Hippocampal formation (tissue), 2 donors: ENCODE measurements at places on chromosomes 7 and 10.

DNA sequence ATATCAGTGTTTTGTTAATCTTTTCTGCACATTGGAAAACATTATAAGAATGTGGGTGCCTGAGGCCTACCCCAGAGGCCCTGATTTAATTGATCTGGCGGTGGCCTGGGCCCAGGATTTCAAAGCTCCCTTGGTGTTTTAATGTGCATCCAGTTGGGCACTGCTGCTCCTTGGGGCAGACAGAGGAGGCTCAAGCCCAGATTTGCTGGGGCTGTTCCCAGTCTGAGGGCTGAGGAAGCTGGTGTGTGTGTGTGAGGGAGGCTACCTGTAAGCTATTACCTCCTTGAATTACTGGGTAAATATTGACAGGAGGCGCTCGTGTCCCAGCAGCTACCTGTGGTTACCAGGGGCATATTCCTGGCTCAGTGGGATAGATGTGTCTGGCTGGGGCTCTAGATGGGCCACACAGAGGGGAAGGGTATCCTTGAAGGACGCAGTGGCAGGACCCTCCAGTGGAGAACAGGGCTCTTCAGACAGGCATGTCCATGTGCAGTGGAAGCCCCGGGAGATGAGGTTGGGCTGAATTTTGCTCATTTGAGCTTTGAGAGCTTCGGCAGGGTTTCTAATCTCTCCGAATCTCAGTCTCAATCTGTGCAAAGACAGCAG lies 975.4 kb upstream of the ZNF722 start:
- DNase-seq = no peak

DNA sequence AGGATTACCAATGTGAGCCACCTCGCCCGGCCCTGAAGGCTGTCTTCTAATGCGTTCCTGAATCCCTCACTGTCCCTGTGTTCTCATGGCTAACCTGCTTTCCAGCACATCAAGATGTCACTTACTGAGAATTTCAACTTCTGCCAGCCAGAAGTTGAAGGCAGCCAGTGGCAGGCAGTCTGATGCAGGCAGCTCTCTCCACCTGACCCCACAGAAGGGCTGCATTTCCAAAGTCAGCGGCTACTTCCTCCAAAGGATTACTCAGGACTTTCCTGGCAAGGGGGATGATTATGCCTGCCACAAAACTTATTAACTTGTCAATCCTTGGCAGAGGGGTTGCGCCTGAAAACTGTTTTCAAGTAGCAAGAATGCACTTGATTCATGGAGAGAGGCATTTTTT lies 1219.4 kb downstream of the TYW1 start:
- no peak for DNase-seq

GRCh38 chr7:138154661-138155060 lies 78.4 kb downstream of the AKR1D1 start:
- no peak for DNase-seq

DNA sequence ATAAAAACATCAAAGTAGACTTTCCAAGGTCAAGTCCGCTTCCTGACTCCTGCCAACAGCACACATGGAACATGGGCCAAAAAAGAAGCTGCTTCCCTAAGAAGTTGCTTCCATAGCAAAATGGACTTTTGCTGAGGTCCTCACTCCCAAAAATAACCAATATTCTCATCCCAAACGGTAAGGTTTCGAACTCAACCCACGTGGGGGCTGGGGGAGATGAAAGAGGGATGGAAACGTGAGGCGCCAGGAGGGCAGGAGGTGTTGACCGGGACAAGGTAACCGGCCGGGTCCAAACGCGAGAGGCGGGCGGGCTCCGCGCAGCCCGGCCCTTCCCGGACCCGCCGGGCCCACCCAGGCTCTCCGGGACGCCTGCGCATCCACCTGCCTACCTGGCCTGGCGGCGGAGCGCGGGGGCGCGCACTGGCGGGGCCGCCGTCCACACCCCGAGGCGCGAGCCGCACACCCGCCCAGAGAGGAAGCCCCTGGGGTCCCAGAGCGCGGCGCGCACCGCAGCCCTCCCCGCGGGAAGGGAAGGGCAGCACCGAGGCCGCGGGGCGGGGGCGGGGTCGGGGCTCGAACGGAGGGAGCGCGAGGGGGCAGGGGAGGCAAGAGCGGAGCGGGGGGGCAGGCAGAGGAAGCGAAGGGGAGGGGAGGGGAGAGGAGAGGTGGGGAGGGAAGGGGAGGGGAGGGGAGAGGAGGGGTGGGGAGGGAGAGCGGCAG lies 742 bp downstream of the LMBR1 start:
- peak; percentile 17 for DNase-seq

DNA sequence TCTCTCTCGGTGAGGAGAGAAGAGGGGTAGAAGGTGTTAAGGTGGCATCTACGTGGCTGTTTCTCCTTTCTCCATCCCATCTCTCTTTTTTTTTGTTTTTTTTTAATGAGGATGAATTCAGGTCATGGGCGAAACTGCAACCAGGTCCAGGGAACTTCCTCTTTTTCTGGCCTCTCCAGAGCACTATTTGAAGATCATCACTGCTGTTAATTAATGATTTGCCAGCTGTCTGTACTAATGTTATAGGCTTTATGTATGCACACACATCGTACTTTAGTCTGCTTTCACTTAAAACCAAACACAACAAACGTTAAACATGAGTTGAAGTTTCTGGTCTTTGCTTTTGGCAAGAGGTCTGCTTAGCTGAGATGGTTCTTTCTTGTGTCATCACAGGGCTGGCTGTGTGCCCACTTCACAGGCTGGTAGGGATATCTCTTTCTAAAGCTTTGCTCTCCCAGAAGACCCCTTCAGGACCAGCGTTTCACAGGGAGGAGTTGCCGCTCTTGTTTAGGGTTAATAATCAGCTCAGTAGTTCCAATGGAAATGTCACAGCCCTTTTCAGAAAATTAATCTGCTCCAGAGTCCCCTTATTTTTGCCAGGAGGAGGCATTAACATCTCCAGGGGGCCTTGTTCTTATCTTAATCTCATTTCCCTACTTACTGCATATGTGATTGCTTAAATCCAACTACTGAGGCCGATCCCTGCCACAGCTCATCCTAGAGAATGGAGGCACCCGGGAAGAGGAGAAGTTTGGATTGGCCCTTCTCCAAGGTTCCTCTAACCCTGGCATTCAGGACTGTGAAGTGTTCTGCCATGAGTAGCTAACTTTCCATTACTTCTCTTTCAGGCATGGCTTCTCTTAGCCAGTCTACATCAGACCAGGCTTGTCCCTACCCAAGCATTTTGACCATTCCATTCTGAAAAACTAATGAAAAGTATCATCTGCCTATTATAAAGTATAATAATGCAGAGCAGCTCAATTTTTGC lies 273.9 kb upstream of the NFE2L3 start:
- DNase-seq = no peak

DNA sequence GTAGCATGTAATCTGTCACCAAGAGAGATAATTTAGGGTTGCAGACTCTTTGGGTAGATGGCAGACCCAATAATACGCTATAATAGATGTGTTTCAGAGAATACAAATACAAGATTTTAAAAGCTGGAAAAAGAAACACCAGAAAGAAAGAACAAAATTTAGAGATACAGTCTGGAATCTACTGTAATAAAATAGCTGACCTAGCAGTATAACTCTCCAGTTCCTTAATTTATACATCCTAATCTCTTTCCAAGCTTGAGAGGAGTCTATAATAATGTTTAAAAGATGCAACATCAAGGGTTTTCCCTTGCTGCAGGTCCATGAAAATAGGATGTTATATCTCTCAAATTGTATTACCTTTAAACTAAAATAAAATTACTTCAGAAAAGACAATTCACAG lies 27.2 kb upstream of the GPR22 start:
- DNase-seq = no peak

DNA sequence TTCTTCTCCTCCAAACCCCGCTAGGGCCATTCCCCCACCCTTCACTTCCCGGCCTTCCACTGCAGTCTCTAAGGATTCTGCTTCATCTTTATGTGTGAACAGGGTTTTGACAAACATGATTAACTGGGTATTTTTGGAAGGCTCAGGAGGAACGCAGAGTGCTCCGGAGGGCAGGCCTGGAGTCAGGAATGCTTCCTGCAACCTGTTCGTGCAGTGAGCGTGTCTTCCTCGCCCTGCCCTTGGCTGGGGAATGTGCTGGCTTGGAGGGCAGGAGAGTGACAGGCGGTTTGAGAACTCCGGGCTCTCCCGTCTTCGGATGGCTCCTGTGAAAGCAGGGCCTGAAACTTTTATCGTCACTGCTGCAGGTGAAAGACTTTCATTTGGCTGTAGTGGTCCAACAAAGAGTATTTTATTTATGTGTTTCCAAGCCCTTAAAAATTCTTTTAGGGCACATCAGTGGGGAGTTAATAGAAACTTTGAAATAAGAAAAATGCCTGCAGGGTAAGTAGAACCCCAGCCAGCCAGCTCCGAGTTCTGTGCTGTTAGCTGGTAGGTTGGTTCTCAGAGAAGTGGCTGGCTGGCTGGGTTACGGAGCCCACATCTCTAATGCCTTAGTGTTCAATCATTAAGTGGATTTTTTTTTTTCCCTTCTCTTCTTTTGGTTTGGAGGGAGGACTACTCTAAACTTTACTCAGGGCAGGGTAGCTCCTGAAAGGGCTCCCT lies 51.0 kb downstream of the TCF7L2 start:
- DNase-seq = no peak

DNA sequence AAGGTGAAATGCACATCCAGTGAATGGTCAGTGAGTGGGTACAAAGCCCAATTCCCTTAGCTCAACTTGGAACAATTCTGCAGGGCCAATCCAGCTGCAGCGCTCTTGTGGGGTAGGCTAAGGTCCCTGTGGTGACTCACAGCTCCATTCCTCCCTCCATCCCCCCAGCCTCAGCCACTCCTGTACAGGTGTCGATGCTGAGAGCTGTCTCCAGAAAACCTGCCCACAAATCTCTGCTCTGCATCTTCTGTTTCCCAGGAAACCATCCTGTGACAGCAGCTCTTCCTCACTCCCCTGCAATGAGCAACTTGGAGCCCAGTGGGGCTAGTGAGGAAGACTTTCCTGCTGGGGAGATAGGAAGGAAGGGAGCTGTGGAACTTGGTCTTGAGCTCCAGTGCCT lies 244.7 kb upstream of the GPR26 start:
- DNase-seq = no peak

DNA sequence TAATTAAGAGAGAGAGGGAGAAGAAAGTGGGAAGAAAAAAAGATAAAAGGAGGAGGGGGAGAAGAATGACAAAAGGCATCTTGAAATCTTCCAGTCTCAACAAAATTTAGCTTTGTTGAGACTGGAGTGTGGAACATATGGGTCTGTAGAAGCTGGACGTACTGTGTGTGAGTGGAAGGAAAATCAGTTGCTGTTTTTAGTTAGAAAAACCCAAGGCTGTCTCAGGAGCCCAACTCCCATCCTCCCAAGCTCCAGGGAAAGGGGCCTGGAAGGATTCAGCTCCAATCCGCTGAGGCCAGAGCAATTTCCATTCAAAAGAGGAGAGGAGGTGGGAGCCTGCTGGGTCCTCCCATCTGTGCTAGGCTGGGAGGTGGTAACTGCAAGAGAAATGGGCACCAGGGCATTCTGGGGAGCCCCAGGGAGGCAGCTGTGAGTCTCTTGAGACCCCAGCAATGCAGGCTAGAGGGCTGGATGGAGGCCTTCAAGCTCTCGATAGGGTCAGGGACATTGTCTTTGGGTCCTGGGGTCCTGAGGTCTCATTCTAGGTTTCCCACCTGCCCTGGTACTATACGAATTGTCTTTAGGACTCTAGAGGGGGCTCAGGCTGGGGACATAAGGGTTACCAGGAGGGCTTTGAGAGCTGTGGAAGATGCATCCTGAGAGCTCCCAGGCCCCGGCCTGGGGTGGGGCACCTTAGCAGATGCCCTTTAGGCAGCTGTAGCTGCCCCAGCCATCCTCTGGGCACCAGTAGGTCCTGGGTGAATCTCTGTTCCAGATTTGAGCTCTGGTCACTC lies 21.4 kb downstream of the ADCYAP1R1 start:
- no peak for DNase-seq

GRCh38 chr10:49634069-49634660 lies 20.3 kb downstream of the CHAT start:
- no peak for DNase-seq

- DNase-seq = no peak
Observed at GRCh38 chr10:29635711-29636144, 957 bp upstream of the SVIL start.

- no peak for DNase-seq
Observed at GRCh38 chr7:96314402-96315124, 7.3 kb downstream of the SLC25A13 start.

DNA sequence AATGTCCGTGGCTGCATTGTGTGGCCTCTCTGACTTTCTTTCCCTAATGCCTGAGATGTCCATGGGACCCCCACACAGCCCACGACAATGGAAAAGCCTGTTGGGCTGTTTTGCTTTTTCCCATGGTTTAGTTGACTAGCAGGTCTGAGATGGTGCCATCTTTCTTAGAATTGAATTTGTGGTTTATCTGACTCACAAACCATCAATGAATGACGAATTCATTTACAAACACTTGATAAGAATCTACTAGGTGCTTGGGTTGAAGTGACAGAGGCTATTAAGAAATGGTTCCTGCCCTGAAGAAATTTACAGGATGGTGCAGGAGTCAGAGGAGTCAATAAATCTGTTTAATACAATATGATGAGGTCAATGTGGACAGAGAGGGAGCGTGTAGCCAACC lies 75.4 kb downstream of the OTUD1 start:
- no peak for DNase-seq

DNA sequence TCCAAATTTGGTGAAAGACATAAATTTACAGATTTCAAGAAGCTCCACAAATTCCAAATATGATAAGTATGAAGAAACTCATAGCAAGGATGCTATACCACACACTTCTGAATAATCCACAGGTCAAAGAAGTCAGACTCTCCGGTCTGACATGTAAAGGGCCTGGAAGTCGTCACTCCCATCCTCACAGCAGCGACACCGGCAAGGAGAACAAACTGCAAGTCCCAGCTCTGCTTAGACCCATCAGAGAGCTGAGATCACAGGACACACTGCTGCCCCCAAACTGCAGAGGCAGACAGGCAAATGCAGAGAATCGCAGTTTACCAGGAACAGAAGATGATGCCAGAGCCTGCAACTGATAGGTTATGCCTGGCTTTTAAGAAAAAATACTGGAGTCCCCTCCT lies 62.0 kb downstream of the AMZ1 start:
- no peak for DNase-seq

DNA sequence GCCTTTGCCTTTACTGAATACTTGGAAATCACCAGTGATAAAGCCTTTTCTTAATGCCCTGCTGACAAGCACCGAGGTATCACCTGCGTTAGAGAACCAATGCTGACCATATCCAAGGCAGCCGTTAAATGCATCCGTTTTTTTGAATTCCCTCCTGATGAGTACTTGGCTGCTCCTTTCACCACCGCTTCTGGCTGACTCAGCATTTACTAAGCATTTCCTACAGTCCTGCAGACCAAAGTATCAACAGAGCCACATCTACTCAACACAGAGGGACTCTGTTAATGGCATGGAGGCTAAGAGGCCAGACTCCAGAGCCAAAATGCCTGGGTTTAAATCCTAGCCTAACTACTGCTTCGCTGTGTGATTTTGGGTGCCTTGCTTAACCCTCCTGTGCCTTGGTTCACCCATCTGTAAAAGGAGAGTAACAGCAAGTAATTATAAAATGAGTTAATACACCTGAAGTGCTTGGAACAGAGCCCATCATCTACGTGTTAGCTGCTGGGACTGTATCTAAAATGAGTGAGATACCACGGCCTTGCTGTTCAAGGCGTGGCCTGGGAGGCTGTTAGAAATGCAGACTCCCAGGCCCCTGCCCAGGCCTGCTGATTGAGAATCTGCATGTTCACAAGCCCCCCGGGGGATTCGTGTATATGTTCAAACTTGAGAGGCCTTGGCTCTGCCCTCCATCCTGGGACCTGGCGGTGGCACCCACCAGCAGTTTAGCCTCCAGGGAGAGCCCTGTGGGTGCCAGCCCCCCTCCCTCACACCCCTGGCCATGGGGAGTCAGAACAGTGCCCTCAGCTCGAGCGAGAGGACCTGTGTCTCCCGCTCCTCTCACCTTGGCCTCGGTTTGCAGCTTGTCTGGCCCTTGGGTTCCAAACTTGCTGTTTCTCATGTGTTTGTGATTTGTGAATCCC lies 30.8 kb upstream of the EFCAB10 start:
- no peak for DNase-seq
